GM03348 (cell line): ENCODE measurements at places on chromosomes 4 and X.

DNA sequence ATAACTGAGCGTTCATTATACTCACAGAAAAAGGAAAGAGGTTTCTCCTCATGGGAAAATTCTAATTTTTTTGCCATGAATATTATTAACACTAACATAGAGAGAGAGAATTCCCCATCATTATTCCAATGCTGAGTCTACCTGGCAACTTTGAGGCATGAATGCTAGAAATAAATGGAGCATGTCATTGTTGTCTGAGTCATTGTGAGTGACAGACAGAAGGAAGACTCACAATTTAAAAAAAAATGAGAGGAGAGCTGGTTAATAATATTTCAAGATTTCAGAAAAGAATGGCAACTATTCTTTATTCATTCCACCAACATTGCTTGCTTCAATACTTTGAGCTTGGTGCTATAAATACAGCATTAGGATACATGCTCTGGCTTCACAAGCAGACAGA is 170.4 kb upstream of the HS3ST1 start:
- no peak for DNase-seq

DNA sequence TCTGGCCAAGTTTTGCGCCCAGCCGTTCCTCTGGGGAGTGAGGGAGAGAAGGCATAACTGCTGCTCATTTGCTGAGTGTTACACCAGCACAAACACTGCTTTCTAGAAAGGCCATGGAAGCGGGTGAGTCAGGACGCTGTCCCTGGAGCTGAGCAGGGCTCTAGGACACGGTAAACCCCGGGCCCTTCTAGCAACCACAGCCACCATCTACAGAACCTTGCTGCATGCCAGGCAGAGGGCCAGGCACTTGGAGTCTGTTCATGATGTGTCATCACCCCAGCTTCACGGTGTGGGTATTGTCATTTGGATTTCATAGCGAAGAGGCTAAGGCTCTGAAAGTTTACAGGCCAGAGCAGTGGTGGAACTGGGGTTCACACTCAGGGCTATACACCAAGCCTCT is 31.8 kb upstream of the C4orf50 start:
- no peak for DNase-seq

DNA sequence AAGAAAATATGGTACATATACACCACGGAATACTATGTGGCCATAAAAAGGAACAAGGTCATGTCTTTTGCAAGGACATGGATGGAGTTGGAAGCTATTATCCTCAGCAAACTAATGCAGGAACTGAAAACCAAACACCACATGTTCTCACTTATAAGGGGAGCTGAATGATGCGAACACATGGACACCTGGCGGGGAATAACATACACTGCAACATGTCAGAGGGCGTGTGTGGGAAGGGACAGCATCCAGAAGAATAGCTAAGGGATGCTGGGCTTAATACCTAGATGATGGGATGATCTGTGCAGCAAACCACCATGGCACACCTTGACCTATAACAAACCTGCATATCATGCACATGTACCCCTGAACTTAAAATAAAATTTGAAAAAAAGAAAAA is 19.5 kb upstream of the CNKSR2 start:
- no peak for DNase-seq

GRCh38 chr4:75705198-75705977 is 19.0 kb upstream of the USO1 start:
- DNase-seq = no peak

DNA sequence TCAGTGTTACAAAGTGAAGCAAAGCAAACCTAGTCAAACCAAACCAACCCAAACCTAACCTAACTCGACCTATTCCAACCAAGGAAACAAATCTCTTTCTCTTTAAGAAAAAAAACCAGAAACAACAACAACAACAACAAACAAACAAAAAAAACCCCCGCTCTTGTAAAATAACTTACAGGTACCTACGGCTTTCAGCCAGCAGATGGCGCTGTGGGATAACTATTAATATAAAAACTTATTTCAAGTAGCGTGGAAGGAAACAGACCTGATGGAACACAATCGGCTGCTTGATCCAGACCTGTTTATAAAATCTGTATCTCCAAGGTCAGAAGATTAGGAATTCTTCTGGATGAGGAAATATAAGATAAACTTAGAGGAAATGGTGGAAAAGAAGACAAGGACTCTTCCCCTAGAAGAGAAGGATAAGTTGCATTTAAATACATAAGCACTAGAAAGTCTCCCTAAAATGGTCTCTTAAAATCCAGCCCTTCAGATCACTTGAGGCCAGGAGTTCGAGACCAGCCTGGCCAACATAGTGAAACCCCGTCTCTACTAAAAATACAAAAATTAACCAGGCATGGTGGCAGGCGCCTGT is 34.4 kb upstream of the CDKL5 start:
- DNase-seq = peak; percentile 50

DNA sequence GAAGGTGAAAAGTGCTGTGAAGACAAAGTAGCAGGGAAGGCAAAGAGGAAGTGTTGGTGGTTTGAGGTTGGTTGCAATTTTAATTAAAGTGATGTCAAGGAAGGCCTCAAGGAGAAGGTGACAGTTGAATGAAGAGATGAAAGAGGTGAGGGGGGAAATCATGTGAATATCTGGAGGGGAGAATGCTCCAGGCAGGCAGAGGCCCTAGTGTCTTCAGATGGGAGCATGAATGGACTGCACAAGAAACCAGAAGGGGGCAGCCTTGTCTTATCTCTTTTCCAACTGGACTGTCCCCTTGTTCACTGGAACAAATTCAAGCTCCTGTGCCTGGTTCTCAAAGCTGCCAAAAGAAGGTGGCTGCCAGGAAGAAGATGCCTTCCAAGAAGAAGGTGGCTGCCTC is 68.4 kb downstream of the MAOB start:
- no peak for DNase-seq

- DNase-seq = peak; percentile 29
Observed at GRCh38 chr4:80125252-80126177, 52.5 kb upstream of the ANTXR2 start.

- no peak for DNase-seq
Observed at GRCh38 chrX:119230850-119231249, 5.2 kb upstream of the PGRMC1 start.
